ENCODE measurements at places on chromosomes 1 and 21.

DNA sequence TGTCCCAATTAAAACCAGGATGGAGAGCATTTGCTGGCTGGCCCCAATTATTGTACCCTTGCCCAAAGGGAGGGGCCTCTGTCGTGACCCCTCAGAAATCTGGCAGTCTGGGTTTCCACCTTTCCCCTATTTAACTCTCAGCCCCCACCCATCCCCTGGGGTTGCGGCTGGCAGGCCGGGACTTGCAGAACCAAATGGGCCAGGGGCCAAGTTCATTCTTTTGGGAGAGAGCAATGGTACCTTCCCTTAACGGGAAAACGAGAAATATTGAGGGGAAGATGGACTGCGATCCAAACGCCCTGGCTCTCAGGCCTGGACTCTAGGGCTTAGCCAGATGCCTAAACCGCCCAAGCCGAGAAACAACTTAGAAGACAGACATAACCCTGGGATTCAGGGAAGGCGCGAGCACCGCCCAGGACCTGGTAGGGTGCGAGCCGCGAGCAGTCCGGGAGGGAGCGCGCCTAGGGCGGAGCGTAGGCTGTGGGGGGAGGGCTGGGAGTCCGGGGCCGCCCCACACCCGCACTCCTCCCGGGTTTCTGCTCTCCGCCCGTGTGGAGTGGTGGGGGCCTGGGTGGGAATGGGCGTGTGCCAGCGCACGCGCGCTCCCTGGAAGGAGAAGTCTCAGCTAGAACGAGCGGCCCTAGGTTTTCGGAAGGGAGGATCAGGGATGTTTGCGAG is at the start of gene SLC27A3:
TSS of gene SLC27A3 (plus strand) at position 628 of the 678 bp plus-strand sequence. CDS start 91 bp downstream, outside the sequence.
- DNase-seq: no peak

GRCh38 chr1:233883671-233884070 is 20.8 kb upstream of the SLC35F3 start:
- DNase-seq: no peak

DNA sequence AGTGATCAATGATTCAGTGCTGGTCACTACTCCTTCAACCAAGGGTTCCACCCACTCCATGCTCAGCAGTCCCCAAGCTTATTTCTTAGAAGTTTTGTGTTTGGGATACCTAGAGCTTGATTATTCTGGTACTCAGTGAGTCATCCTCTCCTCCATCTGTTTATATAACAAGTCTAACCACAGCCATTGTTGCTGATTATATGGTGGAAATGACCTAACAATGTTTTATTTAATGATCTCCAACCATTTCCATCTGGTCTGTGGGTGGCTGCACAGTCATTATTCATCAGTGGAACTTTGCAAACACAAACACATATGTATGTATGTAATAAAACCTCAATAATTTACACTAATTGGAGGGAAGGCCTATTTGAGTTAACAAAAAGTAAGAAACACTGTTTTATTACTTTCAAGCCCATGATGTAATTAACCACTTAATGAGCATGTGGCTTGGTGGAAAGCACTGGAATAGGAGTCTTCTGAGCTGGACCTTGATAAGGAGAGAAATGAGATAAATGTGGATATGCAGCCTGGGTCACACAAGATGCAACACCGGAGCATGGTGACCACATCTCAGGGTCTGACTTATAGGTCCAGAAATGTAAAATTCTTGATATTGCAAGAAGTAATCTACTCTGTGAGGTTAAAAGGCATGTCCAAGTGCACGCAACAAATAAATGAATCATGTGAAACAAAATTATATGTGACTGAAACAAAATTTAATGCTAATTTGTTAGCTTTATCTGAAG is 99.0 kb upstream of the WLS start:
- DNase-seq: no peak

DNA sequence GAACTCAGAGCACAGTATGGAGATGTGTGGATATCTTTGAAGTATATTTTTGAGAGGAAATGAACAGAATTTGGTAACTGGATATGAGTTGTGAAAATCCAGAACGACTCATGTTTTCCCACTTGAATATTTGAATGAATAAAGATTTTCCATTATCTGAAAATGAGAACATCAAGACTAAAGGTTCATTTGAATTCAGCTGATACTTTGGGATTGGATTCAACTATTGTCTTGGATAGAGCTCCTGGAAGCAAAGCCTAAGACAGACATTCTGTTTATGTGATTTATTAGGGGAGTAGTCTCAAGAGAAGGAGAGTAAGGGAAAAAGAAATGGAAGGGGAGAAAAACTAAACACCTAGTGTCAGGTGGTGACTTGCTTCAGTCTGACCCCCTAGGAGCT is 256.0 kb upstream of the LYPLAL1 start:
- no peak for DNase-seq

- DNase-seq: peak; percentile 5
Measured at GRCh38 chr1:207672522-207673130, 27.7 kb downstream of the CR1L start.

- no peak for DNase-seq
Measured at GRCh38 chr1:9787702-9788101, 36.1 kb downstream of the CLSTN1 start.

DNA sequence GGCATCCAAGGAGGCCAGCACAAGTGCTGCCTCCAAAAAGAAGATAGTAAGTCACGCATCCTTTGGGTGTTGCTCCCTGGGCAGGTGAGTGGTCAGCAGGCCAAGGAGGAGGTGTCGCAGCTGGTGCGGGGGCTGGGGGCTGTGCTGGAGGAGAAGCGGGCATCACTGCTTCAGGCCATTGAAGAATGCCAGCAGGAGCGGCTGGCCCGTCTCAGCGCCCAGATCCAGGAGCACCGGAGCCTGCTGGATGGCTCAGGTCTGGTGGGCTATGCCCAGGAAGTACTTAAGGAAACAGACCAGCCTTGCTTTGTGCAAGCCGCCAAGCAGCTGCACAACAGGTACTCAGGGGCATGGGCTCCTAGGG is 4.3 kb downstream of the TRIM46 start:
- DNase-seq: no peak

- peak; percentile 4 for DNase-seq
Measured at GRCh38 chr1:22673486-22674409, 20.7 kb downstream of the C1QB start.
